ENCODE measurements at places on chromosomes 3 and 15. TPM values are rescaled to one million over a fixed set of nuclear protein-coding genes. Genes with fewer than 3 reads are reported as not detected.

- H3K4me1 ChIP-seq: peaks cover 59% of the 10 kb centered on the region
- DNase-seq: peak; percentile 86
- peaks cover 12% of the 10 kb centered on the region for H3K36me3 ChIP-seq
- H3K27ac ChIP-seq: peak overlapping the region; percentile 70
Measured at GRCh38 chr3:16511681-16512434, 1.6 kb downstream of the RFTN1 start.

GRCh38 chr3:39362192-39362591 is 21.0 kb upstream of the SLC25A38 start:
- H3K36me3 ChIP-seq: no peaks in the 10 kb centered on the region
- no peak overlapping the region for H3K4me3 ChIP-seq
- no peaks in the 10 kb centered on the region for H3K4me1 ChIP-seq
- DNase-seq: no peak
- H3K27ac ChIP-seq: no peak overlapping the region

- H3K4me1 ChIP-seq: no peaks in the 10 kb centered on the region
- no peak overlapping the region for H3K4me3 ChIP-seq
- no peak for DNase-seq
- H3K36me3 ChIP-seq: no peaks in the 10 kb centered on the region
- no peaks in the 10 kb centered on the region for H3K27me3 ChIP-seq
Measured at GRCh38 chr3:148464246-148464645, 233.5 kb upstream of the AGTR1 start.

- no peaks in the 10 kb centered on the region for H3K36me3 ChIP-seq
- H3K27ac ChIP-seq: no peak overlapping the region
- H3K27me3 ChIP-seq: no peaks in the 10 kb centered on the region
- DNase-seq: no peak
- no peak overlapping the region for H3K4me3 ChIP-seq
Measured at GRCh38 chr3:146189519-146190173, 28.7 kb upstream of the PLOD2 start.

- no peaks in the 10 kb centered on the region for H3K36me3 ChIP-seq
- H3K27me3 ChIP-seq: no peaks in the 10 kb centered on the region
- no peak for DNase-seq
- H3K27ac ChIP-seq: no peak overlapping the region
- no peaks in the 10 kb centered on the region for H3K4me1 ChIP-seq
- no peak overlapping the region for H3K4me3 ChIP-seq
Measured at GRCh38 chr15:88003541-88004327, 252.8 kb downstream of the NTRK3 start.

GRCh38 chr3:111932946-111933345 is 45.9 kb upstream of the ABHD10 start:
- no peaks in the 10 kb centered on the region for H3K27me3 ChIP-seq
- H3K4me3 ChIP-seq: no peak overlapping the region
- H3K36me3 ChIP-seq: peaks cover 48% of the 10 kb centered on the region
- H3K4me1 ChIP-seq: peaks cover 29% of the 10 kb centered on the region

DNA sequence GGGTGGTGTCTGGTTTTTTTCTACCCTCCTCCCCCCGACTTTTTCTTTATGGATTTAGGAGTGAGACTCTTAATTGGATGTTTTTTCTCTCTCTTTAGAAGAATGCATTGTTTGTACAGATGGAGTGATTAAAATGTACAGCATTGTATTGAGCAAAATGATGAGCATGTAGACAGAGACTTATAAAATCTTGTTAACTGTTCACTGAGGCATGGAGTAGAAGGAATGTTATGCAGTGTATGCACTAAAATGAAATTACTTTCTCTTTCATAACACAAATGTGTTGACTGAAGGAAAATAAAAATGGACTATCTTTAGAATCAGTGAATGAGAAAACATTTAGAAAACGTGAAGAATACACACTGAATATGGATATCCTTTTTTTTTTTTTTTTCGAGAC is 39.8 kb downstream of the ZFAND6 start:
- H3K27ac ChIP-seq: no peak overlapping the region
- H3K4me1 ChIP-seq: 0 out of 2 replicates have a peak, but pooled peaks cover 3% of the 10 kb centered on the region
- H3K36me3 ChIP-seq: peaks cover 6% of the 10 kb centered on the region
- H3K4me3 ChIP-seq: no peak overlapping the region
- no peaks in the 10 kb centered on the region for H3K27me3 ChIP-seq

- no peak overlapping the region for H3K4me3 ChIP-seq
- H3K4me1 ChIP-seq: no peaks in the 10 kb centered on the region
- no peak overlapping the region for H3K27ac ChIP-seq
- no peak for DNase-seq
- no peaks in the 10 kb centered on the region for H3K36me3 ChIP-seq
Measured at GRCh38 chr3:10957976-10958749, 34.4 kb upstream of the SLC6A1 start.

GRCh38 chr15:69573815-69574475 is 121.3 kb downstream of the RPLP1 start:
- H3K27ac ChIP-seq: peak overlapping the region; percentile 61
- no peak overlapping the region for H3K4me3 ChIP-seq
- no peaks in the 10 kb centered on the region for H3K36me3 ChIP-seq
- H3K27me3 ChIP-seq: no peaks in the 10 kb centered on the region
- peaks cover 34% of the 10 kb centered on the region for H3K4me1 ChIP-seq
- peak; percentile 56 for DNase-seq

DNA sequence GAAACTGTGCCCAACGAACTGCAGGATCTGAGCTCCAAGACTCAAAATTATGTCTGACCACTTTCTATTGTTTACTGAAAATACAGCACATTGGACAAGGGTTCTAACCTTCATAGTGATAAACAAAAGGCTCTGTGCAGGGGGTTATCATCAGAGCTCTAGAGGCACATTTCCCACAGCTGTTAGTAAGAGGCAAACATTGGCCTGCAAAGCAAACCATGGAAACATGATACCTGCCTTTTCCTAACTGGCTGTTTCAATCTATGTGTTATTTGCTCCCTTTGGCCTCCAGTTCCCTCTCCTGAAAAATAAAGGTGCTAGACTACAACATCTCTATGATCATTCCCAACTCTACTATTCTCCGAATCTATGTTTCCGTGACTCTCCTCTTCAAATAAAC is 159.7 kb upstream of the ARHGEF26 start:
- DNase-seq: no peak
- no peaks in the 10 kb centered on the region for H3K27me3 ChIP-seq
- no peaks in the 10 kb centered on the region for H3K36me3 ChIP-seq
- no peak overlapping the region for H3K27ac ChIP-seq
- H3K4me3 ChIP-seq: no peak overlapping the region
- H3K4me1 ChIP-seq: no peaks in the 10 kb centered on the region

GRCh38 chr15:93362821-93363220 is 273.8 kb upstream of the RGMA start:
- peaks cover 25% of the 10 kb centered on the region for H3K4me1 ChIP-seq
- H3K27ac ChIP-seq: no peak overlapping the region
- H3K4me3 ChIP-seq: no peak overlapping the region
- no peaks in the 10 kb centered on the region for H3K27me3 ChIP-seq
- no peaks in the 10 kb centered on the region for H3K36me3 ChIP-seq
- DNase-seq: no peak

GRCh38 chr3:54374214-54374852 is 252.0 kb downstream of the CACNA2D3 start:
- no peaks in the 10 kb centered on the region for H3K36me3 ChIP-seq
- H3K27me3 ChIP-seq: no peaks in the 10 kb centered on the region
- no peak overlapping the region for H3K4me3 ChIP-seq
- H3K4me1 ChIP-seq: no peaks in the 10 kb centered on the region

DNA sequence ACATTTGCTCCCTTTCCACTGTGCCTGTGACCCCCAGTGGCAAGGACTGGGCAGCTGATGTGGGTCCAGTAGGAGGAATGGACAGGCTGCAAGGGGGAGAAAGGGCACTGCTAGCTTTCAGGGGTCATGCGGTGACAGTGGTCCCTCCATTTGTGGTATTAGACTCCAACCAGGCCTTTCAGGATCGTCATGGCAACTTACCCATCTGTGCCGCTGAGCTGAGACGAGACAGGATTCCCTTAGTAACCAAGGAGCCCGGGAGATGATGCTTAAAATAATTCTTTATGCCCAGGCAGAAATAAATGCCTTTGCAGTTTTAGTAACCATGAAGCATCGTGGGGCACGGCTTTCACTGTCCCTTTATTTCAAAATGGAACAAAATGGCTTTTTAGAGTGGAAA is 15.9 kb upstream of the MRPL3 start:
- no peaks in the 10 kb centered on the region for H3K36me3 ChIP-seq
- H3K4me3 ChIP-seq: no peak overlapping the region
- DNase-seq: no peak
- no peaks in the 10 kb centered on the region for H3K4me1 ChIP-seq
- no peaks in the 10 kb centered on the region for H3K27me3 ChIP-seq

DNA sequence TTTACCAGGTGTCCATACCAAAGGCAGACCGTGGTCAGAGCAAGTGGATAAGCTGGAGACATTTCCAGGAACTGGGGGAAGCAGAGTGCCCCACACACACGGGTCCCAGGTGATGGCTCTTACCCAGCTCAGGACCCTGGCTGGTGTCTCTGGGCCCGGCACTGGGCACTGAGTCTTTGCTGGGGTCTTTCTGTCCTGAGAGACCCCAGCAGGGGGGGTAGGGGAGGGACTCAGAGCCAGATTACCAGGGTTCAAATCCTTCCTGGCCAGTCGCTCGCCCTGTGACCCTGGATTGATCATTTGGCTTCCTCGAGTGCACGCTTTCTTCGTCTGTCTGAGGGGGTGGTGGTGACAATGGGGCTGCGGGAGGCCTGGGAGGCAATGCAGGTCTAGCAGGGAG is 95.7 kb downstream of the PLXNA1 start:
- no peaks in the 10 kb centered on the region for H3K4me1 ChIP-seq
- no peak for DNase-seq
- H3K27ac ChIP-seq: no peak overlapping the region
- H3K4me3 ChIP-seq: no peak overlapping the region
- no peaks in the 10 kb centered on the region for H3K36me3 ChIP-seq
- H3K27me3 ChIP-seq: peaks cover 4% of the 10 kb centered on the region

DNA sequence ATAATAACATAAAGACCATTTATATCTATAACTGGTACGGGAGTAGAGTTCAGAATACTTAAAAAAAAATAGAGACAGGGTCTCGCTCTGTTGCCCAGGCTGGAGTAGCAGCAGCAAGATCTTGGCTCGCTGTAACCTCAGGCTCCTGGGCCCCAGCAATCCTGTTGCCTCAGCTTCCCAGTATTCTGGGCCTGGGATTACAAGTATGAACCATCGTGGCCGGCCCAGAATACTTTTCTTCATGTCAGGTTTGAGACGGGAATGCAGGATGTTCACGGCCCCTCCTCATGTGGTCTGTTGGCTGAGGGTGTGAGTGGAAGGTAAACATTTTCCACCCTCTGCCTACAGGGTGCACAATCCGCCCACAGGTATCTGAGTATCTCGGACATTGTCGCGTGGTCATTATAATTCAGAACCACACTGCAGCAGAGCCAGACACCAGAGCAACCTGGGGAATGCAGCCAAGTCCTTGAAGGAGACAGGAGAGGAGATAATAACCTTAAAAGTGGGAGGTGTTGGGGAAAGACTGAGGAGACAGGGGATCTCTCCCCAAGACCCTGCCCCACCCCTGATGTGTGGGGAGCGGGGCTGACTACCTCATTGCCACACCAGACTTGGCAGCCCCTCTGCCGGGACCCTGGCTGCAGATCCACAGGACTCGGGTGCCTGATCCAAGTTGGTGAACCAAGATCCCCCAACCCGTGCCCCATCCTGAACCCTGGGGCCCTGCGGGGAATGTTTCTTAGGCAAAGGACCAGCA is 106.8 kb downstream of the ADCY5 start:
- H3K27me3 ChIP-seq: 0 out of 2 replicates have a peak, but pooled peaks cover 3% of the 10 kb centered on the region
- peaks cover 10% of the 10 kb centered on the region for H3K4me1 ChIP-seq
- no peak for DNase-seq
- H3K27ac ChIP-seq: no peak overlapping the region
- no peaks in the 10 kb centered on the region for H3K36me3 ChIP-seq
- no peak overlapping the region for H3K4me3 ChIP-seq

GRCh38 chr3:148147903-148148302 is 549.8 kb upstream of the AGTR1 start:
- no peak overlapping the region for H3K27ac ChIP-seq
- H3K4me3 ChIP-seq: no peak overlapping the region
- H3K4me1 ChIP-seq: no peaks in the 10 kb centered on the region

GRCh38 chr3:170485696-170486095 is 67.0 kb downstream of the CLDN11 start:
- H3K36me3 ChIP-seq: no peaks in the 10 kb centered on the region
- no peaks in the 10 kb centered on the region for H3K4me1 ChIP-seq
- H3K4me3 ChIP-seq: no peak overlapping the region
- H3K27me3 ChIP-seq: no peaks in the 10 kb centered on the region
- no peak for DNase-seq

GRCh38 chr3:189772584-189772983 is 141.4 kb downstream of the TP63 start:
- no peaks in the 10 kb centered on the region for H3K27me3 ChIP-seq
- no peak overlapping the region for H3K4me3 ChIP-seq
- no peak for DNase-seq
- H3K4me1 ChIP-seq: peaks cover 13% of the 10 kb centered on the region
- H3K27ac ChIP-seq: no peak overlapping the region

GRCh38 chr3:150588027-150588830 is 14.9 kb upstream of the SELENOT start:
- no peak overlapping the region for H3K4me3 ChIP-seq
- H3K4me1 ChIP-seq: no peaks in the 10 kb centered on the region
- H3K27ac ChIP-seq: no peak overlapping the region
- peaks cover 21% of the 10 kb centered on the region for H3K36me3 ChIP-seq
- DNase-seq: no peak

DNA sequence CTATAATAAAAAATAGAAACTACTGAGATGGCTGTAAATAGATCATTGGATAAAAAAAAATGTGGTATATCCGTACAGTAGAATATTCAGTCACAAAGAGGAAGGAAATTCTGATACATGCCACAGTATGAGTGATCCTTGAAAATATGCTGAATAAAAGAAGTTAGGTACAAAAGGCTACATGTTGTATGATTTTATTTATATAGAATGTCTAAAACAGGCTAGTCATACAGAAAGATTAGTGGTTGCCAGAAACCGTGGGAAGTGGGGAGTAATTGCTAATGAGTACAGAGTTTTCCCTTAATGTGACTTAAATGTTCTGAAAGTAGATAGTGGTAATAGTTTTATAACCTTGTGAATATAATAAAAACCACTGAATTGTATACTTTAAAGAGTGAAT is 24.9 kb upstream of the FAH start:
- no peak for DNase-seq
- no peak overlapping the region for H3K27ac ChIP-seq

DNA sequence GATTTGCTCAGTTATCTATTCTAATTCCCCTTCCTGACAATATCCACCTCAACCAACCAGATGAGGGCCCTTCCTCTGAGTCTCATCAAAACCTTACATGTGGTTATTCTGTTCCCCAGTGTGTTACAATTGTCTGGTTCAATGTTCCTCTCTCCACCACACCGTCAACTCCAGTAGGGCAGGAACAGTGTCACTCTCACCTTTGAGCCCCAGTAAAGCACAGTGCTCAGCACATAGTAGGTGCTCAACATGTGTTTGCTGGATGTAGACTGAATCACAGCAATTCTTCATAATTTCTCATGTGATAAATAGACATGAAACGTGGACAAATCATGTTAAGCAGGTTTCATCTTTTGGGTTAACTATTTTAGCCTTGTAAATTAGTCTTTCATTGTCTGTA is 103.0 kb upstream of the EIF1B start:
- no peak overlapping the region for H3K27ac ChIP-seq
- H3K4me1 ChIP-seq: no peaks in the 10 kb centered on the region
- no peak overlapping the region for H3K4me3 ChIP-seq
- no peaks in the 10 kb centered on the region for H3K36me3 ChIP-seq
- no peak for DNase-seq

Gene GOLGA8G
- 0.25 TPM for total RNA-seq

Gene FSTL1
- total RNA-seq: 1,532 TPM

Gene SV2B
- total RNA-seq: not detected

Gene SERINC4
- not detected for total RNA-seq

Gene ACSBG1
- total RNA-seq: not detected

Gene GOLGA6B
- not detected for total RNA-seq

Gene IL12A
- total RNA-seq: 0.09 TPM

Gene CTXND1
- total RNA-seq: not detected

Gene FYTTD1
- 20.9 TPM for total RNA-seq

All from SJSA1 (cell line).